ENCODE measurements at places on chromosomes 16 and 17. TPM values are rescaled to one million over a fixed set of nuclear protein-coding genes. Genes with fewer than 3 reads are reported as not detected.

Gene FOXN1
- not detected for total RNA-seq

Gene SNAI3
- total RNA-seq = 0.16 TPM

Gene NME1
- 62.2 TPM for total RNA-seq

Gene SAMD14
- total RNA-seq = 21.5 TPM

Gene QPRT
- 4.4 TPM for total RNA-seq

Gene TBC1D16
- 35.4 TPM for total RNA-seq

Gene HLF
- total RNA-seq = 15.1 TPM

DNA sequence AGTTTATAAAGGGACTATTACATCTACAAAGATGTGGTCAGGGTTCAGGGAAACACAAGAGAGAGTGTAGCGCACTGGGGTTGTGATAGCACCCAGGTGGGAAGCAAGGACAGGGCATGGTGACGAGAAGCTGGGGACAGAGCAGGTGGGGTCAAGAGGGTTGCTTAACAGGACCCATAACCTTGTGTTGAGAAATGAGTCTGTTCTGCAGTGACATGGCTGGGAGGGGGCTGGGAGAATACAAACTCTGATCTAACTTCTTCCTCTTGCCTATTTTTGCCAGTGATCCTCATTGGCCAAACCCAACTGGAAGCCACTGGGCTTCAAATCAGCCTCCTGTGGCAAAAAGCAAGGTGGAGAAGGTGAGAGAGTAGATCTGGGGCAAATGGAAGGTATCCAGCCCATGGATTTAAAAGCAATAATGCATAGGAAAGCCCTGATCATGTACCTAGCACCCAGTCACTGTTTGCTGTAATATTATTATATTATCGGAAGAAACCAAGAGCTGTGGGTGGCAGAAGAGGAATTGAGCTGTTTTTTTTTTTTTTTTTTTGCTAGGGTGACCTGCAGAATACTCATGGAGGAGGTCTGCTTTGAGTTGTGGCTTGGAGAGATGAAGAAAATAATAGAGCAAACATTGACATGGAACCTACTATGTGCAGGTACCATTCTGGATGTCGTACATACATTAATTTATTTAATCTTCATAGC lies 76.9 kb upstream of the ZFHX3 start:
- DNase-seq = no peak

DNA sequence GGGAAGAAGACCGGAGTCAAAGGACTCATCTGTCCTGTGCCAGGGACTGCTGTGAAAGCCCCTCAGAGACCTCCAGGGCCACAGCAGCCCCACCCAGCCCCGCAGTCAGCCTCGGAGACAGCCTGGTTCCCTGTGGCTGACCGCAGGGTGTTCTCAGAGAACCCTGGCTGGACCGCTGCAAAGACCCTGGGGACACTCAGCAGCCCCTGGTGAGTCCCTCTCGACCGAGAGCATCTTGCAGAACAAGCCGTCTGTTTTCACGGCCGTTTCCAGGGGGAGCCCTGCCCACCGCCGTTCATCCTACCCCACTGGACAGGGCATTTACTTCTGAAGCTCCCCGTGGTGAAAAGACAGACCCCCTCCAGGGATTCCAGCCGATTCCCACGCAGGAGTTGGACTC lies 10.3 kb downstream of the UBALD1 start:
- DNase-seq = no peak

DNA sequence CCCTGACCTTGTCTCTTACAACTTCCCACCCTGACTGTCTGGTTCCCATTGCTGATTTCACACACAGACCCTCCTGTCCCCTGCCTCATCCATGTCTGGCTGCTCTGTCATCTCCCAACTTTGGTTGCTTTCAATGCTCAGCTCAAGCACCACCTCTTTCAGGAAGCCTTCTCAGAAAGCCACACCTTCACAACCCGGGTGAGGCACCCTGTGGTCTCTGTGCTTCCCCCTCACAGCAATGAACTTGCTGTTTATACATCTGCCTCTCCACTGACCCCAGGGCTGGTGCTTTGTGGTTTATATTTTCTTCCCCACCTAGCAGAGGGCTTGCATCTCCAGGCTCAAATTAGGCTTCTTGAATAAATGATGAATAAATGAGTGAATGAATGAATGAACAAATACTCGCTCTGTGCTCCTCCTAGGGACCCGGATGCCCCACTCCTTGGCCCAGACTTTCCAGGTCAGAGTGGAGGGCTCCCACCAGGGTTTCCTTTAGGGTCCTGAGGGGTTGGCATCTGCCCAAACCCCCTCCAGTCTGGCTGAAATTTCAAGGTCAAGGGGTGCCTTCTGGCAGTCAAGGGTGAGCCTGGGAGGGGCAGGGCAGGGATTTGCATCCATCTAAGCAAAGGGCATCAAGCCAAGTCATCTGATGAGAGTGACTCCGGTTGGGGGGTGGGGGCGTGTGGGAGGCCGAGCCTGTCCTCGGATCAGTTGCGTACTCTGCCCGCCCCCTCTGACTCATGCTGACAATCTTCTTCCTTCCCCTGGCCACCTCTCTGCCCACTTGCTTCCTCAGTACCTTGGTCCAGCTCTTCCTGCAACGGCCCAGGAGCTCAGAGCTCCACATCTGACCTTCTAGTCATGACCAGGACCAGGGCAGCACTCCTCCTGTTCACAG lies at the start of gene ITGAX:
ITGAX (plus strand) TSS at position 783 of the 898 bp plus-strand sequence; CDS start at position 862, 79 bp downstream.
- DNase-seq = no peak

DNA sequence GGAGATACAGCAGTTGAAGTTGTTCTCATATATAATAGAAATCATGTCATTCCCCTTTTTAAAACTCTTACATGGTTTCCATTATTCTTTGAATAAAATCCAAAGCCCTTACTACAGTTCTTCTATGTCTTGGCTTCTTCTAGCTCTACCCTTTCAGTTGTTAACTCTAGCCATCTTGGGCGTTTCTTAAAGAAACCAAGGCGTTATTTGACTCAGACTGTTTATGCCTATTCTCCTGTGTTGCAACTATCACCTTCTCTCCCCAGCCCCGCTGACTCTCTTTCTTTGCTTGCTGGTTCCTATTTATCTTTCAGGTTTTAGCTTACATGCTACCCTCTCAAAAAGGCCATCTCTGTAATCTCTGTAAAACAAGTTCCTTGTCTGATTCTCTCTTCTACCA lies 32.7 kb downstream of the NFATC3 start:
- DNase-seq = no peak

GRCh38 chr17:21100636-21101035 lies 26.1 kb upstream of the DHRS7B start:
- DNase-seq = no peak

GRCh38 chr16:24537474-24538337 lies 1.7 kb upstream of the RBBP6 start:
- DNase-seq = no peak

- DNase-seq = no peak
Observed at GRCh38 chr16:14125708-14126107, 54.6 kb downstream of the MRTFB start.

DNA sequence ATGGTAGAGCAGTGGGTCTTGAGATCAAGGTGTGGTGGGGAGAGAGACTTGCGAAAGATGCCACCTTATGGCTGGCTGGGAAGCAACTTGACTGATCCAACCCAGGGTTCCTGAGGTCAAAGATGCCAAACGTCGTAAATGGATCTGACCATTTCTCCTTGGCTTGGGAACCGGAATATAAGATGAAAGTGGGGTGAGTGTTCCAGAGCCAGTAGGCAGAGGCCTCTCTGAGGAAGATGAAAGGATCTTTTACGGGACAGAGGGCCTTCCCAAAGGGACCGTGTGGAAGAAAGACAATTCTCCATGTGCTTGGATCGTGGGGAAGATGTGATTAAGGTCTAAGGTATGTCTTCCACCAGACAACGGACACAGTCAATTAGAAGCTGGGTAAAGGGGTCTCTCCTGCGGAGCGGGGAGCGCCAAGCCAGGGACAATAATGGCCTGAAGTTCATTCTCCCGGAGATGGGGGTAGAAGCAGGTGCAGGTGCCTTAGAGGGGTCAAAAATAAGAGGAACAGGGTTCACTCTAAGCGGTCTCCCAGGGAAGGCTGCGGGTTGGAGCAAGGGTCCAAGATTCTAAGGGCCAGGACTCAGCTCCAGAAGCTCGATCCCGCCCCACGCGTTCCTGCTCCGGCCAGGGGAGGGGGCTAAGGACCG lies 800 bp downstream of the FXR2 start:
- DNase-seq = no peak

DNA sequence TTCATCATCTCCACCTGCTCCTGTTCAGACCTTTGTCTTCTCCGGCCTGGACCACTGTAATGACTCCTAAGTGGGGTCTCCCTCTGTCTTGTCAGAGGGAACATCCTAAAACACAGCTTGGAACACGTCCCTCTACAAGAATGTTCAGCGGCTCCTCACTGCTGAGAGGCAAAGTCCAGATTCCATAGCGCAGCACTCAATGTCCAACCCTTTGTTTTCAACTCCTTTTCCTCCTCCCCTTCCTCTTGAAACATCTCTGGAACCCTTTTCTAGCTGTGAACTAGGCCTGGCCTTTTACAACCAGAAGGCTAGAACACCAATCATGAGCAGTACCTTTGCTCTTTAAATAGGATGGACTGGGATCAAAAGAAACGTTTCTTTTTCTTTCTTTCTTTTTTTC lies 914 bp downstream of the C17orf50 start:
- no peak for DNase-seq

- DNase-seq = no peak
Observed at GRCh38 chr16:66717776-66718175, 21.2 kb upstream of the CMTM4 start.

DNA sequence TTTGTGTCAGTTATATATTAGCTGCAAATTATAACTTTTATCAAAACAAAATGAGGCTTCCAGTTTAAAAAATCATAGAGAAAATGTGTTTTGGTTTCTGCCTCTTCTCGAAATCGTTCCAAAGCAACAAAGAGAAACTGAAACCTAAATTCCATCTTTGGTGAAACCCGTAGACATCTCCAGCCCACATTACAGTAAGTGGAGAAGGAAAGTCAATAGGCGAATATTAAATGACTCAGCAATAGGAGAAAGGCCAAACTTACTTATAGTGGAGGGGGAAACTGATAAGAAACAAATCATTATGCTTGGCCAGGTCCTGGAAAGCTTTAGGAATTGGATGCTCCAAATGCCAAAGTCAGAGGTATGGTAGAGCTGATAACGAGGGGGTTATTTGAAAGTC lies 103.0 kb upstream of the SHISA6 start:
- no peak for DNase-seq

DNA sequence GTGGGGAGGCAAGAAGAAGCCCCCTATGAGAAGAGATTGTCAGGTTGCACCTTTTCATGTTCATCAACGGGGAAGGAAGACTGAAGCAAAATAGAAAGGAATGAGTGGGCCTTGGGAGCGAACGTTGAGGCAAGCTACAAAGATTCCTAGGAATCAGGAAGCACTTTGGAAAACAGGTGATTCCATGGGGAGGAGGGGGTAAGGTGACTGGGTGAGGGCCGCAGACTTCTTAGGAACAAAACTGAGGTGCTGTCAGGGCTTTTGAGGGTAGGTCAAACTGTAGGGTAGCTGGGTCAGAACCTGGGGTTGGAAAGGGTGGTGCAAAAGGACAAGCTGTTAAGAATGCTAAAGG lies 528 bp downstream of the ITFG1 start:
- DNase-seq = no peak

DNA sequence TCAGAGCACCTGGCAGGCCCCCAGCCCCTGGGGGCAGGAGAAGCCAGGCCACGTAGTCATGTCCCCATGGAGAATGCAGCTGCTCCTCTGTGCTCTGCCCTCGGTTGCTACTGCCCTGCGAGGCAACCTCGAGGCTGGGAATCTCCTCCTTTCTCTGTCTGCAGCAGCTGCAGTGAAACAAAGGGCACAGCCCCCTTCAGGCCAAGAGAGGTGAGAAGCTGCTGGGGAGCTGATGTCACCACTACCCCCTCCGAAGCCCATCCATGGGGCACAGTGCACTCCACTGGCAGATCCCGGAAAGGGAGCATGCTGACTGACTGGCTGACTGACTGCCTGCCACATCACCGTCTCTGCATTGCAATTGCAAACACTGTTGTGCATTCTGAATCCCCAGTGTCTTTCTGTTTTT lies 103.7 kb downstream of the GRIN2A start:
- DNase-seq = no peak

DNA sequence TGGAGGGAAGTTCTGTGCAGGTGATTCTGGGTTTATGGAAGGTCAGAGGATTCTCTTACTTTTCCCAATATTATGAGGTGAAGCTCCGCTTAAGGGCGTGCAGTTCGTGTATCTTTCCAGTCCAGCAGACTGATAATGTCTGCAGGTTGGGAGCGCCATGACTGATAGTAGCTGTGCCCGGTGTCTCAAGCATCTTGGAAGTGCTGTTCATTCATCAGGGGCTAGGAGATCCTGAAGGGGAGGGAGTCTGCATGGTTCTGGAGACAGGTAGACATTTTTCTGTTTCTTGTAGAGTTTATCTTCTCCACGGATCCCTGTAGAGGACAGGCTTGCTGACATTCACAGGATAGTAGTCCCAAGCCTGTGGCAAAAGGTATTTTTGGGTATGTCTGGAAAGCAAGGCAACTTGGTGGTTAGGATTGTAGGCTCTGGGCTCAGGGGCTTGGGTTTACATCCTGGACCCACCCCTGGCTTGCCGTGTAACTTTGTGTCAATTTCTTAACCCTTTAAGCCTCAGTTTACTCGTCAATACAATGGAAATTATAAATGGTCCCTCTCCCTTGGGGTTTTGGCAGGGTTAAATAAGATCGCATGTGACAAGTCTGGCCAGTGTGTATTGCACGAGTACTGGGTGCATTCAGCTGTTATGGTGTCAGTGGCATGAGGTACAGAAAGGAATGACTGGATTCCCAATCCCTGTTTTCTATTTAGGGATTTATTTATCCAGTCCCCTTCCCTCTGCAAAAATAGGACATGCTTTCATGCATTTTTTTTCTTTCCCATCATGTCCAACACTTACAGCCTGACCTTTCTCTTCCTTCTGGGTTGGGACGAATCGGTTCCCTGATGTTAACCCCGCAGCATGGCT lies 8.2 kb downstream of the HLF start:
- DNase-seq = no peak

DNA sequence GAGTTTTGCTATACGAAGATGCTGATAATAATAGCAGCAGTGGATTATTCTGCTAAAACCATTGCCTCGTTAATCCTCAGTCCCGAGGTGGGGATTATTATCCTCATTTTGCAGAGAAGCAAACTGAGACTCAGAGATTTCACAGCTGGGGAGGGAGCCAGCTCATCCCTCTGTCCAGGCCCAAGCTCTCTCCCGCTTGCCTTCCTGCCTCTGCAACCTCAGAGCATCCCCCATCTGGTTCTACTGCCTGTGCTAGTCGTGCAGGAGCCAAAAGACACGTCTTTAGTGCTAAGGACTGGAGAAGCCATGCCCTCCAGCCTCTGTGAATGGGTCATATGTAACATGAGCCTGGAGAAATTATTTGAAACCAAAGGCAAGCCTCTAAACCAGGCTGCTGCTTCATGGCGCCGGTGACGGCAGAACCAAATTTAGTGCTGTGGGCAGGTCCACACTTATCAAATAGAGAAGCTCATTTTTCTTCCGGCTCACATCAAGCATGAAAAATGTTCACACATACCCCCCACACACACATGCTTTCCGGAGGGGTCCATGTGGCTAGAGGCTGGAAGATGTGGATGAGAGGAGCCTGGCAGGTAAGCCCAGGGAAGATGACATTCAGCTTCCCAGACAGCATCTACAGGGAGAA lies 13.5 kb downstream of the MAPT start:
- DNase-seq = no peak
